Nucleus accumbens (tissue), 56 donors: ENCODE measurements at places on chromosomes 5 and 9.

DNA sequence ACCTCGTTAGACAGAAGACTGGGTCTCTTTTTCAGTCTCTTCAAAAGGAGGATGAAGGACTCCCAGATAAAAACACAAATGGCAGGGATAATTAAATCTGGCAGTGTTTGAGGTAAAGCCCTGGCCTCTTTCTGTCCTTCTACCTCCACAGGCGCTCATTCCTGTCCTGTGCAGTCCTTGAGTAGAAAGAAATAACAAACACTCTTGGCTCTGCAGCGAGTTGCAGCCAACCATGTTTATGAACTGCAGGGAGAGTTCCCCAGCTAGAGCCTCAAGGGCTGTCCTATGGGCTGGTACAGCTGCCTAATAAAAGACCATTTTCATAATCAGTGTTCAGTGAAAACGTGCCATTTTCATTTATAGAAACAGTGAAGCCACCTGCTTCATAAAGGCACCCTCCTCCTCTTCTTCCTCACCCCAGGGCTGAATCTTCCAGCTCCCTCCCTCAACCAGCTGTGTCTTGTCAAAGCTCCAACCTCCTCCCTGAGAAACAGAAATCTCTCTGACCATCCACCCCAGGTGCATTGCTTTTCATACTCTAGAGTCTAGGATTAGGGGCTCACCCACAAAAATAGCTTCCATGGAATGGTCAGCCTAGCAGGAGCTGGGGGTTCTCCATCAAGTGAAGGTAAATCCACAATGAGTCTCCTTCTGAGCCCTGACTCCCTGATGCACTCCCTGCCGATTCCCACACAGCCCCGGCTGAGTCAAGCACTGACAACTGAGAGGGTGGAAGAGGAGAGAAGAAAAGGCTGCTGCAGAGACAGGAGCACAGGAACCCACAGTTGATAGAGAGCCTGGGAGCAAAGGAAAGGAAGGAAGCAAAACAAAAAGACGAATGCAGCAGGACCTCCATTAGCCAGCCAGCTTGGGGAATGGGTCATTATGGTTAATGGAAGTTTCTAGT is 150.7 kb downstream of the CMYA5 start:
- DNase-seq: peak; percentile 20

DNA sequence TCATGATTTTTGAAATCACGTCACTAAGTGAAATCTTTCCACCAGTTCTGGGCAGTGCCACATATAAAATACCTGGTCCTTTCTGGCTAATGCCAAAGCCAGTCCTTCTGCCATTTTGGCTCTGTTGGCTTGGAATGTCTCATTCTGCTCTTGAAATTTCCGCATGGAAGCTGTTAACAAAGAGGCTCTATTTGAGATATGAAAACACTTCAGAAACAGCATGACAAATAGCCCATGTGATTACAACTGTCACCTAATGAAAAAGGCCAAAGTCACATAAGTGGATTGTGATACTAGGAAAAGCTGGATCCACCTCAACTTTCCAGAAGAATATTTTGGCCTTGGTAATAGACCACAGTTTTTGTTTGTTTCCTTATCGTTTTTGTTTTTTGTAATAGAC is 12.8 kb downstream of the GOLGA1 start:
- no peak for DNase-seq

DNA sequence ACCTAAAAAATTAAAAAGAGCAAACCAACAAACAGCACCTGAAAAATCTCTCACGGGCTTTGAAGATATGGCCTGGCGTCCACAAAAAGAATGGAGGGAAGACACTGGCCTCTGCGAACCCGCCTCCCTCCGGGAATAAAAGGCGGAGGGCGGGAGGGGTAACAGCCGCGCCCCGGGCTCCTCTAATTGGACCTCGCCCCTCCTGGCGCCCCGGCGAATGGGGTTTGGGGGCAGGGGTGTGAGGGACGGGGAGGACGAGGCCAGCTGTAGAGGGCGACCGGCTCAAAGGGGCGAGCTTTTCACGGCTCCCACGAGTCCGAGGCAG is 753 bp downstream of the FANCC start:
- peak; percentile 56 for DNase-seq

DNA sequence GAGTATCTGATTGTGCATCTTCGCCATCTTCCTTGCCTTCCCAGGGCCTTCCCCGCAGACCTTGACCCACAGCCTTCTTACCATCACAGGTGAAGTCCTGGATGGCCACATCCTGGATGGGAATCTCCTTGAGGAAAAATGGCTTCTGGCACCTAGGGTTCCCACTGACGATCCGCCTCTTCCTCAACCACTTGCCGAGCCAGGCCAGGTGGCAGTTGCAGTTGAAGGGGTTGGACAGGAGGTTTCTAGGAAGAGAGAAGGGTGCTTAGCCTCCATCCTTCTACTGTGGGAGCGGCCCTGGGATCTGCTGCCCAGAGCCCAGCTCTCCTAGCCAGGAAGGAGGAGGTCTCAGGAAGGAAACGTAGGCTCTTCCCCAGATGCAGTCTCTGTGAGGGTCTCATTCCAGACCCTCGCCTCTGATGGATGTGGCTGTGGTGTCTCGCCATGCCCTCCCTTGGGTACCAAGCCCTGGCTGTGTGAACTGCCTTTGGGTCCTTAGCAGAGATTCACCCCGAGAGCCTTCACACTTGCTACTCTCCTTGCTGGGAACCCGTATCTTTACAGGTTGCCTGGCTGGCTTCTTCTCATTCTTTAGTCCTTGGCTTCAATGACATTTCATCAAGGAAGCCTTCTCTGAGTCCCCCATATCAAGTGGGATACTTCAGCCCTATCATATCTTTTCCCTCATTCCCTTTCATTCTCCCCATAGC is 170.4 kb upstream of the PANK3 start:
- no peak for DNase-seq

DNA sequence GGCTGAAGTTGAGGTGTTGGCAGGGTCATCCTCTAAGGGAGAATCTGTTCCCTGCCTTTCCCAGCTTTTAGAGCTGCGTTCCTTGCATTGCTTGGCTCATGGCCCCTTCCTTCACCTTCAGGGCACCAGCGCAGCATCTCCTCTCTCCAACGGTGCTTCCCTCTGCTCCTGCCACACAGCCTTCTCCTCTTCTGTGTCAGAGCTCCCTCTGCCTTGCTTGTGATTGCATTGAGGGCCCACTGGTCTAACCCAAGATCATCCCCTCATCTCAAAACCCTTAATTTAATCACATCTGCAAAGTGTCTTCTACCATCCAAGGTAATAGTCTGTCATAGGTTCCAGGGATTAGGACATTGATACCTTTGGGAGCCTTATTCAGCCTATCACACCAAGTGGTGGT is 205.7 kb upstream of the TBCA start:
- DNase-seq: no peak

GRCh38 chr9:19473605-19474004 is 64.8 kb downstream of the ACER2 start:
- DNase-seq: no peak

DNA sequence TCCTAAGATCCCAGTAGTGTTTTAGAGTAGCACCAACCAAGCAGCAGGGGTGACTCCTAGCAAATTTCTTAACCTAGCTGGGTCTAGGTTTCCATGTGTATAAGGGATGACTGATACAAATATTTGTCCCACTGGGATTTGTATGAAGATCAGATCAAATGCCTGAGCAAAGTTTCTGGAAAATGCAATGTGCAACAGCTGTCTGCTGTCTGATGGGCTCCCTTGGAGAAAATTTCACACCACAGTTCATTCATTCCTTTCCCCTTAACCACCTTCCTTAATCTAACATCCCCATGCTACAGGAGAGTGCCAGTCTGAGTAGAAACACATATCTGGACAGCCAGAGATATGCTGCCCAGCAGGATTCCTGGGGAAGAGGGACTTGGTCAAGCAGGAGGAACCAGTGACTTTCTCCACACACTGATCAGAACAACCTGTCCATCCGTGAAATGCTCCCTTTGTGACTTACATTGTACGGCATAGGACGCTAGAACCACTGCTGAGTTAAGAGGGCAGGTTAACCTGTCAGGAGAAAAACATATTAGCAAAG is 53.3 kb downstream of the PTPN3 start:
- no peak for DNase-seq

- DNase-seq: no peak
Observed at GRCh38 chr9:108021096-108021710, 531.6 kb upstream of the KLF4 start.

GRCh38 chr9:124190761-124191160 is 67.0 kb upstream of the NEK6 start:
- peak; percentile 64 for DNase-seq

GRCh38 chr9:128215491-128216409 is 12.6 kb downstream of the DNM1 start:
- peak; percentile 39 for DNase-seq

DNA sequence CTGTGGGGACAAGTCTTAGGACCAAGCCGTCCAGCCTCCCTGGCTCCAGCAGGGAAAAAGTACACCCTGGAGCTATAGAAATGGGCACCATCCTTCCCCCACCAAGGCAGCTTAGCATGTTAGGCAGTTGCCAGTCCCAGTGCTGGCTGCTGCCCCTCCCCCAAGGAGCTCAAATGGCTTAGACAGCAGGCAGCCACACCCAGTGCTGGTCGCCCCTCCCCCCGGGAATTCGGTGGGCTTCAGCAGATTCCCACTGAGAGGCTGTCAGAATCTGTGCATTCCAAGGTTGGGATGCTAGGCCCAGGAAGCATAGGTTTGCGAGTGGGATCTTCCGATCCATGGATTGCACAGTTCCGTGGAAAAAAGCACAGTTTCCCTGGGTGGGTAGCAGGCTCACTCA is 105.2 kb upstream of the ITGA1 start:
- no peak for DNase-seq

DNA sequence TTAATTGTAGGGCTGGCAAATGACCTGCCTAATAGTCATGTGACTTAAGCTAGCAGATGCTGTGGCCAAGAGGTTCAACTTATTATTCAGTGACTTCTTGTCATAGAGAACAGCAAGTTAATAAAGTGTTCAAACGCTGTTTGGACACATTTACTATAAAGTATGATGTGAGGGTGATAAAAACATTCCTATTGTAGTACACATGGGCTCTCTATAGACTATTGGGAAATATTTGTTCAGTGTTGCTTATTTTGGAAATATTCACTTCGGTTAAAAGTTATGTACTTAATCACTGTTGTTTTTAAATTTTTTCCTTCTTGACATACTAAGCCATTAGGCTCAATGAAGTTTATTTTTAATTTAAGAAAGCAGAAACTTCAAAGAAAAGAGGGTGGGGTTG is 345.0 kb downstream of the NNT start:
- DNase-seq: no peak

DNA sequence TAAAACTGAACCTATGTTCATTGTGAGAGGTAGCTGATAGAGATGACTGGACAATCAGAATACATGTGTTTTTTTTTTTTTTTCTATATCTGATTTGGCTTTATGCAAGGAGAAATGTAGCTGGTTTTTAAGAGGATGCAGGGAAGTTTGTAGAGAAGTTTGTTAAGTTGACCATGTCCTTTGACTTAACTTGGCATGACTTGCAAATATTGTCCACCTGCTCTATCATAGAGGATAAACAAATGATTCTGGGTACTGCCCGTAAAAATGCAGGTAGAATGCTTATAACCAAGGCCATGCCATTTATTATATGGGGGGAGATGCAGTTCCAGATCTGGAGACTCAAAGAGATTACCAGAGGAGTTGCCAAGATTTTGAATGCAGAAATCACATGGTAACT is 13.7 kb upstream of the NNT start:
- DNase-seq: no peak

GRCh38 chr9:132937463-132937901 is 6.9 kb downstream of the TSC1 start:
- DNase-seq: no peak

DNA sequence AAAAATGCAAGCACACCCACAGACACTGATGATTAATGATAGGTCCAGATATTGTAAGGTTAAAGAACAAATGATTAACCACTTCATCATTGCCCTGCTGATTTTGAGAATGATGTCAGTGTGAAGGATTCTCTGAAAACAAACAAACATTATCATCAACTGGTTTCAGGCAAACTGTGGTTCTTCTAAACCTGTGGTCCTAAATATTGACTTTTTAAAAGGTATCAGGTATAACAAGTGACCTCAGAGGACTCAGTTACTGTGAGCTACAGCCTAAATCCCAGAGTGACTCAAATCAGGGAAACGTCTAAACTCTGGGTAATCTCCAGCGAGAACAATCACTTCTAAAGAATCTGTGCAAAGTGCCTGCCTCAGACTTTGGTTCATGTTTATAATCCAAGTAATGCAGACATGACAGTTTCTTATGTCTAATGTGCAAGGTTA is 172.3 kb upstream of the CDH6 start:
- no peak for DNase-seq

DNA sequence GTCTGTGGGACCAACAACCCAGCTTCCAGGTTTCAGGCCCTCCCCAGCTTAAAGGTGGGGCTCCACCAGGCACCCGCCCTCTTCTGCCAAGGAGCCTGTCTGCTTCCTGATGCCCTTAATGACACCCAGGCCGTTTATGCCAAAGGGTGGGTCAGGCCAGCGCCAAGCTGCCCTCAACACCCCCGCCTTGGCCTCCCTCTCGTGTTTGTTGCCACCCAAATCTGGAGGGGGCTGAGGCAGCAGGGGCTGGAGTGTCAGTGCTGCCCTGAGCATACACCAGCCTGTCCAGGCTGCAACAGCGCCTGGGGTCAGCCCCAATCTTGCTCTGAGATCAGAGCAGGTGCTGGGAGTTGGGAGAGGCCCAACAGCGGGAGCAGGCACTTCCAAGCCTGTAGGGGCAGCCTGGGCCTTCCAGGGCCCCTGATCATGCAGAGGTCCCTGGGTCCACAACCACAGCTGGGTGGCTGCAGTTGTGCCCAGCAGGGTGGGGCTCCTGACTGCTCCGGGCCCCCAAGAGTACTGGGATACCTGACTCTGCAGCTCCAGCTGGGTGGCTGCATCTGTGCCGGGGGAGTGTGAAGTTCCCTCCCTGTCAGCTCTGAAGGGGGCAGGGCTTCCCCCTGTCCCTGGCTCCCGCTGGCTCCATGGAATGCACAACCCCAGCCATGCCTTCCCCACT is 34.5 kb upstream of the TYRP1 start:
- DNase-seq: no peak

- no peak for DNase-seq
Observed at GRCh38 chr9:117444501-117444900, 29.6 kb upstream of the ASTN2 start.

DNA sequence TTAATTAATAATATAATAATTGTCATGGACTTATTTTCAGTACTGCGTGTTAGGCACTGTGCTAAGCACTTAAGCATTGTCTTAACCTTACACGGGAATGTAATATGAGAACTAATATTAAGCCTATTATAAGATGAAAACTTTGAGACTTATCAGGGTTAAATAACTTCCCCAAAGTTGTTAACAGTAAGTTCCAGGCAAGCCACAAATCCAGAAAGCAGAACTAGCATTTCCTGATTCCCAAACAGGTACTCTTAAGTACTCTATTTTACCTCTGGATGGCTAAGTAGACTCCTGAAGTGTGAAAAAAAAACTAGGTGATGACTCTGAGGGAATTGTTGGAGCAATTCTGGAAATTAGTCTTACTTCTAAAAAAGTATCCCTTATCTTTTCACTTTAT is 23.8 kb downstream of the GABRG2 start:
- DNase-seq: no peak

GRCh38 chr5:139043157-139043905 is 154.8 kb downstream of the SIL1 start:
- no peak for DNase-seq
